Dermis blood vessel endothelial cell (primary cell): ENCODE measurements at places on chromosomes 11 and 22. TPM values are rescaled to one million over a fixed set of nuclear protein-coding genes. Genes with fewer than 3 reads are reported as not detected.
A peak's percentile ranks its signal among the peaks of the same experiment; 100 is the strongest.

DNA sequence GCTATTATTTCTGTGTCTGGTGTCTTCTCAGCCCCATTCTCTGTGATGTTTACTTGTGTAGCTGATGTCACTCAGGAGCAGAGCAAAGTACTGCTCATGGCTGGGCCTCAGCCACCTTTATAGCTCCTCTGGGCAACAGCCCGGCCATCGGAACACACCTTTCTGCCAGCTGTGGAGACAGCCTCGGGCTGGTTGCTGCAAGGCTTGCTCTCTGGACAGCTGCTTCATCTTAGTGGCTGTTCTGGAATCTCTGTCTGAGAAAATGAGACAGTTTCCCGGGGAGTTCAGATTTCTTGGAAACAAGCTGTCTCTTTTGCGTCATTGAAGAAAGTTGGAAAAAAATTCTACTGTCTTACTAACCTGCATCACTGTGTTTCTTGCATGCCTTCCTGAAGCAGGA, 20.0 kb downstream of the THY1 start:
- no peak for DNase-seq

The APOL5 gene
- not detected in 2 replicates for total RNA-seq

DNA sequence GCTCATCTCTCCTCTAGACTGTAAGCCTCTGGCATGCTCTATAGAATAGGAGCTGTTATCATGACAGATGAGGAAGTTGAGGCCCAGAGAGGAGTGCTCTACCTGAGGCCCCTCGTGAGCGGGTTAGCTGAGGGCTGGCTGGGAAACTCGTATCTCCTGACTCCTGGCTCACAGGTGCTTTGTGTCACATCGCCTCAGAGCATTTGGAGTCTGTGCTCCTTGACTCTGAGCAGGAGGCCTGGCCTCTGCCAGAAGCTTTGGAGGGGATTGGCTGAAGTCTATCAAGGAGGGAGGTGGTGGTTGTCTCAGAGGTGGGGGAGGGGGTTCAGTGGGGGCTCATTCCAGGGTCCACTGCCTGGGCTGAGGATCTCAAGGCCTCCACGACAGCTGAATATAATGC, 7.4 kb downstream of the KCNC1 start:
- no peak for DNase-seq

GRCh38 chr11:11396301-11397035, 43.4 kb upstream of the CSNK2A3 start:
- DNase-seq = peak; percentile 37

DNA sequence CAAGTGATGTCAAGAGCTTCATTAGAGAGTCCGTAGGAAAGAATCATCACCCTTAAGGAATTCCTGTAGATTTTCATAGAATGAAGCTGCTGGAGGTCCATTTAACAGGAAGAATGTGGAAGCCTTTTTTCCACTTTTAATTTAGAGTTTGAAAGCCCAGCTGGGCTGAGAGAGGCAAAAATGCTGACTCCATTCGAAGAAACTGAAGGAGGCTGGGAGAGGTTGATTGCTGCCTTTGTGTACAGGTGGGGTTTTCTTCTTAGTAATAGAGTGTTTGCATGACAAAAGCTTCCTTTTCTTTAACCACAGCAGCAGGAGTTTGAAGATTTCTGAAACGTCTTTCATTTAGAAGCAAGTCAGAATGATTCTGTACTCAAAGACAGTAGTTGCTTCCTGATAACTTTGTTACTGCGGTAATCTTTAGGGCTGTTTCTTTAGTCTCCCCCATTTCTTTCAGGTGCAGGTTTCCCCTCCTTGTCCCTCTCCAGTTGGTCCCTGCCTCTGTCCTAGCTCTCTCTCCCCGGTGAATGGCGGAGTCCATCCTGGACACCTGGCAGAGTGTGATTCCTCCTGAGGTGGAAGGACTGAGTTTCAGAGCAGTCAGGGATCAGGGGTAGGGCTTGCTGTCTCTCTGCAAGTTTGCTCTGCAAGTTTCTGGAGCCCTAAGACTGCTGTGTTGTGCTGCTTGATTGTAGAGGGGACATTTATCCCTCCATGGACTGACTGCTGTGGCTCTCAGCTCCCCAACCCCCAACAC, 166.2 kb downstream of the LDLRAD3 start:
- DNase-seq = no peak

The RIBC2 gene
- 0.34 and 1.3 TPM in 2 replicates for total RNA-seq

The FAM180B gene
- not detected in 2 replicates for total RNA-seq

DNA sequence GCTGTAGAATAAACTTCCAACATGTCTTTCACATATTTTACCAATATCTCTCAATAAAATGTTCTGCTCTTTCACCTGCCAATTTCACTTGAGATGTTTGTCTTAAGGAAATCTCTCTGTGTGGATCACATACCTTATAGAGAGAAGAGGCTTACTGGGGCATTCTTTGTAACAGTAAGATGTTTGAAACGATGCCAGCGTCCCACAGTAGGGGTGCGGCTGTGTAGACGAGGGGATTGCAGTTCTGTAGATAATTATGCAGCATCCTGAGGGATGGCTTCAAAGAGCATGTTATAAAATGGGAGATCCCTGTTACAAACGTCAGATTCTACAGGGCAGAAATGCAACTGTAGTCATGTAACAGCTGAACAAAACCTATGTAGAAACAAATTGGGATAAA, 200.0 kb downstream of the TBC1D22A start:
- no peak for DNase-seq

The C1QTNF5 gene
- total RNA-seq = 60.2 and 127 TPM in 2 replicates

- peak; percentile 85 for DNase-seq
These were observed at the start of the genes RIBC2 and SMC1B for GRCh38 chr22:45413368-45414211. Gene RIBC2 (plus strand): TSS chr22:45413693. CDS start chr22:45413887, 194 bp downstream. Gene SMC1B (minus strand): TSS chr22:45413599. CDS start chr22:45413567, 32 bp downstream.

GRCh38 chr11:72584293-72584938, 89.8 kb downstream of the PDE2A start:
- no peak for DNase-seq

The SLC5A1 gene
- total RNA-seq = not detected in 2 replicates

GRCh38 chr22:21029486-21030025, 2.8 kb downstream of the SLC7A4 start:
- DNase-seq = no peak

- no peak for DNase-seq
These were observed 37.1 kb upstream of the ANO1 start for GRCh38 chr11:70040869-70041501.

DNA sequence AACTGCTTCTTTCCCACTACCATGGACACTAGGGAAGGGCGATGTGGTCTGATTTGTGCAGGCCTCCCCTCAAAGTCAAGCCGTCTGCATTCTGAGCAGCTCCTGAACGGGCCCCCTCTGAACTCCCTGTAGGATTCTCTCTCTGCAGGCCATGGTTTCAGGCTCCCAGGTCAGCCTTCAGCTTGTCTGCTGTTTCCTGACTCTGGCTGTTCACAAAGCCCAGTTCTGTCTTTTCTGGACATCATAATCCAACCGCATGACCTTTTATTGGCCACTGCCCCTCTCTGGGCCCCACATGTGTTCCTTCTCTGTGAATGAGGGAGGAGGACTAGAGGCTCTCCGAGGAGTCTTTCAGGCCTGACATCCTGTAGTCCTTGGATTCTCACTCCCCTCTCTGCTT, 161.0 kb downstream of the FEZ1 start:
- DNase-seq = no peak

The TRIM64C gene
- total RNA-seq = not detected in 2 replicates

GRCh38 chr11:2797741-2798361, 87.7 kb downstream of the CDKN1C start:
- no peak for DNase-seq

GRCh38 chr11:35107861-35108260, 31.1 kb upstream of the CD44 start:
- DNase-seq = no peak

GRCh38 chr11:113481226-113481625, 6.0 kb upstream of the DRD2 start:
- DNase-seq = no peak

DNA sequence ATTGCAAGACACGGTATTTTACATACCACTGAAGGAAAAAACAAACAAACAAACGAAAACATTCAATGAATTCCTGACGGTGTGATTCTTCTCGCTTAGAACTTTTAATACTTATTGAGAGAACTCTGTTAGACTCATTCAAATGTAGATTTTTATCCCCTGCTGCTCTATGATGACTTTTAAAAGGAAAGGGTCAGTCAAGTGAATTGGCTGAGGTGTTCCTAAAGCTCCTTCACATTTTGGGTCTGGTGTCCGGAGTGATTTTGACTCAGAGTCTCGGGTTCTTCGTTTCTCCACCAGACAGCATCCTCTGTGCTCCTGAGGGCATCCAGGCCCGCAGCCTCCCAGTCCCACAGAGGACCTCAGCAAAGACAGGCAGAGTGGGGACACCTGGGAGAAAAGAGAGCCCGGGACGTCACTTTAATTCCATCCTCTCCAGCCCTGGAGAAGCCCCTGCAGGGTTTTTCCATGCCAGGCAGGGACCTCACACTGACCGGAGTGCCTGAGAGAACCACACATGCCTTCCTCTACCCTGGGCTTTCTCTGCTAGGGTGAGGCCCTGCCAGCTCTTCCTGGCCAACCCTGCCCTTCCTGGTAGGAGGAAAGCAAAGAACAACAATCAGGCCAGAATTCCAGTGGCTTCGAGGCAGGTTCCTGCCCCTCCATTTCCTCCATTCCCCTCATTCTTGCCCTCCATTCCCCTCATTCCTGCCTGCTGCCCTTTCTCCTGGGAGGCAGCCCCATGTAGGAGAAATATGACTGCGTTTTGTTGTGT, 1.4 kb upstream of the CSF2RB start:
- DNase-seq = no peak

DNA sequence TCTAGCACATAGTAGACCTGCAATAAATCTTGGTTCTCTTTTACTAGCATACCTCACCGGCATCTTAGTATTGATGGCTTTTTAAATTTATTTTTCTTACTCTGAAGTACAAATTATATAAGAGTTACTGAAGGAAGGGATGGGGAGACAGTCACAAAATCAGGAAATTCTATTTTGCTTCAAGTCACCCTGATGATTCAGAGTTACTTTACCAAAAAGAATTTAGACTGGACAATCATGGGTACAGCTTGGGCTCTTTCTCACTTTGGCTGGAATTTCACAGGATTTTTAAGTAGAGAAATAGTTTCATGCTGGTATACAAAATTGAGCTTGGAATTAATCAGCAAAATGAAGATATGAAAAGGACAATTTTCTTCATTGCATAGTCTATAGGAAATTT, 919.2 kb downstream of the METTL15 start:
- no peak for DNase-seq

DNA sequence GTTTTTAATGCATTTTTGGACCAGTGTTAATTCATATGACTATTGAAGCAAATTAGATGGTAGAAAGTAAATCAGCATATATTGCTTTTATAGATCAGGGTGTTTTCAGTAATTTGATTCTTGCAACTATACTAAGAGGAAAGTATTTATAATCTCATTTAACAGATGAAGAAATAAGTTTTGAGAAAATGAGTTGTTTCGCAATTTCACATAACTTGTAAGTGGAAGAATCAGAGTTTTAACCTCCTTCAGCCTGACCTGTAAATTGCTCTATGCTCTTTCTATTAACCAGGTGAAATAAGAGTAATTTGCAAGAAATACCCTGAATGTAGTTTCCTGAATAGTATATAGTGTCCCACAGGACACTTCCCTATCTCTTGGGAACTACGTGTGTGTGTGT, 1106.8 kb upstream of the RAG2 start:
- DNase-seq = no peak

DNA sequence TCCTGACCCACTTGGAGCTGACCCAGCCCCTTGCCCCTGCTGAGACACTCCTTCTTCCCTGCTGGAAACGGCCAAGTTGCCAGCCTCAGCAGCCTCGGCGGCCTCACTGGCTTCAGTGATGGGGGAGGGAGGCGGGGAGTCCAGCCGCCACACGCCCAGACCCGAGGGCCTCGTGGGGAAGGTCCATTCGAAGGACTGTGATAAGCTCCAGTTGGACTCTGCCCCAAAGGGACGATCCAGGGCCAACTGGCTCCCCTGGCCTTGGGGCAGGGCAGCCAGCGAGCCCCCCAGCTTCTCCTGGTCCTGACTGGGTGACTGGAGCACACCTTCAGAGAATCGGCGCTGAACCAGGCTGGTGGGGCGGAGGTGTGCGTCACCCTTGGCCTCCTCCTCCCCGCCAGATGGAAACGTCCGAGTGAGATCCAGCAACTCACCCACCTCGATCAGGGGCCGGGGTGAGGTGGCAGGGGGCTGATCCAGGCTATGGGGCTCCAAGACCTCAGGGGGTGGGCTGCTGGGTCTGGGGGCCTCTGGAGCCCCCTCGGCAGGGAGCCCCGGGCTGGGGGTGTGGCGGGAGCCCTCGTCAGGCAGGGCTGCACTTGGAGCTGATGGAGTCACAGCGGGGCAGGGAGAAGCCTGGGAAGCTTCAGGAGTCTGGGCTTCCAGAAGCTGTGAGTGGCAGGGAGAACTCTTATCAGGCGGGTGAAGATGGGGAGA, 11.5 kb downstream of the TNKS1BP1 start:
- no peak for DNase-seq

- DNase-seq = peak; percentile 5
These were observed 25.4 kb upstream of the SORL1 start for GRCh38 chr11:121426476-121427399.

DNA sequence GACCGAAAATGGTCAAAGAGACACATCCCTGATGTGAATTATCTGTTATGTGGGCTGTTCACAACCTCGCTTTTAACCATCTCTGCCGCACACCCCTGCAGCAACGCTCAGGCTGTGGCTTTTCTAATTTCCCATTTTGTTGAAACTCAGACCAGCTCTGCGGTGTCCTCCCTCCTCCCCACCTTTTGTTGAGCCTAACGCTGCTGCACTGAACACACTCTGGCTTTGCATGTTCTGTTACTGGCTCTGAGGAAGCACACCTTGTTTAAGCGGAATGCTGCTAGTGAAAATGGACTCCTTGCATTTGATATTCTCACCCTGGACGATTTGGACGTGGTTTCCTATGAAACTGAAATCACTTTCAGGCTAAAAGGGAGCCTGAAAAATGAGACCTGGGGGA, 198.5 kb upstream of the MTNR1B start:
- DNase-seq = no peak

GRCh38 chr22:47067321-47067890, 305.0 kb downstream of the TBC1D22A start:
- DNase-seq = no peak

DNA sequence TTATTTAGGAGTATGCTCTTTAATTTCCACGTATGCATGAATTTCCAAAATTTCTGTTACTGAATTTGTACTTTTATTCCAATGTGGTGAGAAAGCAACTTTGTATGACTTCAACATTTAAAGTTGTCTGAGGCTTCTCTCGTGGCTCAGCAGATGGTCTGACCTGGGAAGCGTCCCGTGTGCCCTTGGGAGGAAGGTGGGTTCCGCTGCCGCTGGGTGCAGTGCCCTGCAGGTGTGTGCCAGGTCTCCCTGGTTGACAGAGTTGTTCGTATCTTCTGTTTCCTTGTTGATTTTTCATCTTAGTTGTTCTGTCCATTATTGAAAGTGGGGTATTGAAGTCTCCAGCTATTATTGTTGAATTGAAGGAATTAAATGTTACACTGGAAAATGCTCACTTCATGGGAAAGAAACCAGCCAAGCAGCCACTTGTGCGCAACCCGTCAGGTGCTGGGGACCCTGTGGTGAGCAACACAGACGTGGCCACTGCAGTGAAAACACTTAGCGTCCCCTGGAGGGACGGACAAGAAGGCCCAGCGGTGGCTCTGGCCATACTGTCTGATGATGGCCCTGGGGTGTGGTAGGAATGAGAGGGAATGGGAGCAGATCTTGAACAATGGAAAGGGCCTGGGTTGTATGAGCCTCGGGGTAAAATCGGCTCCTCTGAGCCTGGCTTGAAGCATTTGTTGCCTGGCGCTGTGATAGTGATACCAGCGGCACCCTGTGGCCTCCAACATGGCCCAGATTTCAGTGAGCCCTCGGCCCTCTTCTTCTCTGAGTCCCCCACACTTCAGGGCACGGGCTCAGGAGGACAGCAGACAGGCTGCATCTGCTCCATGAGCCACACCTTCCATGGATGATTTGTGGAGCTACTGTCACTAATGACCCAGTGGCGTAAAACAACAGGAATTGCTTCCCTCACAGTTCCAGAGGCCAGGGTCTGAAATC, 31.5 kb upstream of the KRTAP5-7 start:
- DNase-seq = no peak
